ENCODE measurements at places on chromosomes 6 and 20. TPM values are rescaled to one million over a fixed set of nuclear protein-coding genes. Genes with fewer than 3 reads are reported as not detected.

- H3K27me3 ChIP-seq, result peaks cover 11% of the 10 kb centered on the region
- H3K4me3 ChIP-seq, result no peak overlapping the region
- no peak for DNase-seq
- H3K27ac ChIP-seq, result no peak overlapping the region
- H3K4me1 ChIP-seq, result no peaks in the 10 kb centered on the region
Observed at GRCh38 chr20:24303393-24304170, 165.8 kb upstream of the SYNDIG1 start.

DNA sequence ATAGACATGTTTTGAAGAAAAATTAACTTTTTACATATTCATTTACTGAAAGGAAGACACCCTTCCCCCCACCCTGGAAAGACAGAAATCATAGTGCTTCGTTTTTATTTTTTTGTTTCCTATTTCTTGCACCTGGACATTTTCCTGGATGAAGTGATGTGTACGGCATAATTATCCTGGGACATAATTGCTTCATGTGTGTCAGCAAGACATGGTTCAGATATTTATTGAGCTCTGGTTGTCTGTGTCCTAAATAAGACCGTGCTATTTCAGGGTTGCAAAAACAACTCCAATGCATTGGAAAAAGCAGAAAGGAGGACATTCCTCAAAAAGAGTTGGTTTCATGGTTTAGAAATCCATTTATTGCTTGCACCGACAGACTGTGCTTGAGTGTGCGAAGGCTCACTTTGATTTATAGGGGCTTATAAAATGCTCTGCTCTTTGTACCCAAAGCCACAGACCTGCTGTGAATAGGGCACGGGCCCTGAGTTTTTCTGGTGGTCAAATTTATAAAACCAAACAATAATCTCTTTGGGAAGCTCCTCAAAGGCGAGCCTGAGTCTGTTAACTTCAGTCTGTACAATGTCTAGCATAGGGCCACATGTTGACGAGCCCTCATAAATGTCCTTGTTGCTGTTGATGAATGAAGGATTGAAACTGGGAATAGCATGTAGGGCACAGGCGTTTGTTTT lies 179.5 kb downstream of the SOX4 start:
- no peaks in the 10 kb centered on the region for H3K36me3 ChIP-seq
- no peaks in the 10 kb centered on the region for H3K27me3 ChIP-seq
- H3K27ac ChIP-seq, result no peak overlapping the region

GRCh38 chr6:16523606-16524379 lies 237.5 kb downstream of the ATXN1 start:
- no peaks in the 10 kb centered on the region for H3K4me1 ChIP-seq
- no peak overlapping the region for H3K27ac ChIP-seq
- DNase-seq, result no peak
- no peak overlapping the region for H3K4me3 ChIP-seq
- no peaks in the 10 kb centered on the region for H3K27me3 ChIP-seq
- peaks cover 10% of the 10 kb centered on the region for H3K36me3 ChIP-seq

GRCh38 chr6:90072501-90072900 lies 178.2 kb downstream of the GJA10 start:
- DNase-seq, result no peak
- no peaks in the 10 kb centered on the region for H3K4me1 ChIP-seq
- no peaks in the 10 kb centered on the region for H3K27me3 ChIP-seq
- no peak overlapping the region for H3K4me3 ChIP-seq
- H3K27ac ChIP-seq, result no peak overlapping the region
- H3K36me3 ChIP-seq, result no peaks in the 10 kb centered on the region

- no peak for DNase-seq
- H3K27ac ChIP-seq, result no peak overlapping the region
- H3K4me3 ChIP-seq, result no peak overlapping the region
- H3K4me1 ChIP-seq, result no peaks in the 10 kb centered on the region
- H3K27me3 ChIP-seq, result peaks cover 10% of the 10 kb centered on the region
Observed at GRCh38 chr6:36715469-36715868, 17.8 kb downstream of the RAB44 start.

DNA sequence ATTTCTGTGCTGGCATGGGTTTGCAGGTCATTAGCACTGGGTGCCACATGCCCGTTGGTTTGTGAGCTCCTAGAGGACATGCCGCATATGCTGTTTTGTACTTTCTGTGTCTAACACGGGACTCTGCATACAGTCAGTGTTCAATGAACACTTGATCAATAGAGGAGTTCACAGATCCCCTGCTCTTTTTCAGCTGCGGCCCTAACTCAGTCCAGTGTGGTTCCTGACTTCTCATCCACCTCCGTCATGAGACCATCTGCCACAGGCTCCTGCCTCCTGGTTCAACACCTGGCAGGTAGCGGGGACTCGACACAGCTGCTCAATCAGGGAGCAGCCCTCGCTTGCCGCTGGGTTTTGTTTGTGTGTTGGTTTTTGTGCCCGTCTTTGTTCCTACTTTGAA lies 13.8 kb upstream of the BMP7 start:
- H3K27ac ChIP-seq, result no peak overlapping the region
- peaks cover 8% of the 10 kb centered on the region for H3K4me1 ChIP-seq
- no peaks in the 10 kb centered on the region for H3K36me3 ChIP-seq
- H3K27me3 ChIP-seq, result no peaks in the 10 kb centered on the region
- H3K4me3 ChIP-seq, result no peak overlapping the region

DNA sequence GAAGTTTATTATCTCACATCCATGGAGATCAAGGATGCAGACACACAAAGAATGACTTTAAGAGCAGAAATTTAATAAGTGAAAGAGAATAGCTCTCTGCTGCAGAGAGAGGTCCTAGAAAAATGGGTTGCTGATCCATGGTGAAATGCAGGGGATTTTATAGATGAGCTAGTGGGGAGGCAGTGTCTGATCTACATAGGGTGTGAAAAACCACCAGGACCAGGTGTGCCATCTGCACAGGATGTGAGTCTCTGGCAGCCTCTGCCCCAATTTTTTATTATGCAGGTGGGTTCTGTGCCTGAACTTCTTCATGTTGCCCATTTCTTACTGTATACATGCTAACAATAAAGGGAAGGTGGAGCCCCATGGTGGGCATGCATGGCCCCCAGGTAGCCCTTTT lies 19.9 kb upstream of the NANP start:
- no peaks in the 10 kb centered on the region for H3K4me1 ChIP-seq
- no peak overlapping the region for H3K27ac ChIP-seq
- H3K36me3 ChIP-seq, result no peaks in the 10 kb centered on the region
- no peaks in the 10 kb centered on the region for H3K27me3 ChIP-seq
- no peak overlapping the region for H3K4me3 ChIP-seq

GRCh38 chr6:31438222-31438621 lies 34.8 kb downstream of the MICA start:
- H3K27me3 ChIP-seq, result peaks cover 3% of the 10 kb centered on the region
- no peaks in the 10 kb centered on the region for H3K36me3 ChIP-seq
- DNase-seq, result no peak
- peaks cover 11% of the 10 kb centered on the region for H3K4me1 ChIP-seq
- H3K27ac ChIP-seq, result no peak overlapping the region

DNA sequence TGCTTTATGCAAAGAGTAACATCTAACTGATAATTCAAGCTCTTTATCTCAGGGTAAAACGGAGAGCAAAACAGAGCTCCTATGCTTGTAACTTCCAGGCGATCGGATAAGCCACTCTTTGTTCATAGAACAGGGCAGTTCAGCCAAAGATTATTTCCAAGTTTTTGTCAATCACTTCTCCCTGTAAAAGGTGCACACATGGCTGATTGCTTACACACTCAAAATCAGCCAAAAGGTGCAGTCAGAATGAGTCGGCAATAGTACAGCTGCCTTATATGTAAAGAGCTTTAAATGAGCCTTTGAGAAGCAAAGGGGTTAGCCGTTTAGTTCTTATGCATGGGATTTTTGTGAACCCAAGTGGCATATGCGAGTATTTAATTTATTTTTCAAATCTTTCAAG lies 449.6 kb upstream of the POU3F2 start:
- H3K27me3 ChIP-seq, result no peaks in the 10 kb centered on the region
- H3K4me3 ChIP-seq, result no peak overlapping the region
- H3K4me1 ChIP-seq, result no peaks in the 10 kb centered on the region
- H3K27ac ChIP-seq, result no peak overlapping the region
- no peak for DNase-seq

DNA sequence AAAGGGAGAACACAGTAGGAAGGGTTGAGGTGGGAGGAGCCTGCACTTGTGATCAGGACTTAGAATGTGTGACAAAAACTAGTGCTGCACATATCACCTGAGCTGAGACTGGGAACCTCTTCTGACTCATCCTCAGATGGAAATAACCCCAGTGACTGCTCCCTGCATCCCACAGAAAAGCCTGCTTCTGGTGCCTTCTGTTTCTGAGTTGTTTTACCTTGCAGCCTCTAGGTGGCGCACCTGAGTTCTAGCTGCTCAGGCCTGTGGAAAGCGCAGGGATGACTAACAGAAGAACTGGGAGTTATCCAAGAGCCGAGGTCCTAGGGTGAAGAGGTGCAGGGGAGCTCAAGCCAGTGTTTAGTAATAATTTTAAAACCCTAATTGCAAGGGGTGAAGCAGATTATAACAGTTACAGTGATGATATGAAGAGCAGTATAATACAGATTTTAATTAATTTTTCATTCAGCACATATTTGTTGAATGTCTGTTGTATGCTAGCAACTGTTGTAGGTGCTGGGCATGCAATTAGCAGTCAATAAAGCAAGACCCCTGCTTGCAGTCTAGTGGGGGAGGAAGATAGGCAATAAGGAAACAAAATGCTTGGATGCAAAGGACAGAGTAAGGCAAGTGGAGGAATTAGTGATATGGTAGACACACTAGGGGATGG lies 302.5 kb downstream of the DHX35 start:
- H3K36me3 ChIP-seq, result no peaks in the 10 kb centered on the region
- no peaks in the 10 kb centered on the region for H3K27me3 ChIP-seq
- no peaks in the 10 kb centered on the region for H3K4me1 ChIP-seq
- no peak for DNase-seq
- no peak overlapping the region for H3K4me3 ChIP-seq

Gene GNMT
- total RNA-seq, result not detected

Gene LHFPL5
- not detected for total RNA-seq

Gene TINAG
- total RNA-seq, result not detected

All from esophagus muscularis mucosa (tissue), 4 donors.